HepG2 (cell line): ENCODE measurements at places on chromosomes 6 and 20.

DNA sequence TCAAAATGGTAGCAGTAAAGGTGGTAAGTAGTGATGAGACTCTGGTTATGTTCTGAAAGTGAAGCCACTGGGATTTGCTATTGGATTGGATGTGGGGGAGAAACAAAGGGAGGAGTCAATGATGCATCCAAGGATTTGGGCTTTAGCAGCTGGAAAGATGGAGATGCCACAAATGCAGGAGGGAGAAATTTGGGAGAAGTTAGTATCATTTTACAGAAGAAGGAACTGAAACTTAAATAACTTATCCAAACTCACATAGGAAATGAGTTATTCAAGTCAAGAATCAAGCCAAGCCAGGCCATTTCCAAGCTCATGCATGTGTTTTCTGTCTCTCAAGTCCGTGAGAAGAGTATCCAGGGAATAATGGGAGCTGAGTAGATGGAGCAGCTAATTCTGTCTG lies 155.1 kb upstream of the TNFAIP3 start:
- no peak for DNase-seq

DNA sequence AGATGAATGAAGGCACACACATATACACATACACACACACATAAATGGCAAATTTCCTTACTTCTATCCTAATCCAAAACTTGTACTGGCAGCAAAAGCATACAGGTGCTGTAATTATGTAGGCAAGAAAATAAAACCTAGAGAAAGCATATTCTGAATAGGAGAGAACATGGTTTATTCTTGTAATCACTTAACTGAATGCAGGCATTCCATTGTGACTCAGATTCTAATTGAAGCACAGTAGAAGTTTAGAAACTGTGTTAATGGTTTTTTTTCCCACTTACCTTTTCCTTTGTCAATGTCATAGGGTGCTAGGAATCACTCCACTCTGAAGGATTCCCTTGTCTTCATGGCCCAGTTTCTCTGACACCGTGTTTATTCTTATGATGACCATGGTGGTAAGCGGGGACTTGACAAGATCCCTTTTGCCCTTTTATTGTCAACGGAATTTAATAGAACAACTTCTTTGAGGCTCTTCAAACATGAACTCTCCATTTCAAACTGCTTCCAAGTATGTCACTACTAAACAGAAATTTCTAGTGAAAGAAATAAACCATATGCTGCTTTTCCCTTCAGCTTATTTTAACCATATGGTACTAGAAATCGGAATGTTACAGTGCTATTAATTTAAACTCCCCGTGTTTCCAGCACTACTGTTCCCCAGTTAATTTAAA lies 164.2 kb downstream of the OGFRL1 start:
- DNase-seq = no peak

DNA sequence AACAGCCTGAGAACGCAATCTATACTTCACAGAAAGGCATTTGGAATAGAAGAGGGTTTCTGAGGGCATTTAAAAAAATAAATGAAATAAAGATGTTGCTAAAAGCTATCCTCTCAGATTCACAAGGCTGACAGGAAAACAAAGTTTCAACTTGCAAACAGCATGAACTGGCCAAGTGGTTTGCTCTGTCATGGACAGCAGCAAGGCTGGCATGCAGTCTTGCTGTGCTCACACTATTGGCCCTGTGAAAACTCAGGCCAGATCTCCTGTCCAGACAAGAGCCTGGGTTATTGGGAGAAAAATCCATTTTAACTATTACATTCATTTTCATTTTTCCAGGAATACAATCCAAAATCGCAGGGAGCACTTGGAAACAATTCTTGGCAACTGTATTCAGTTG lies 506.2 kb upstream of the SLC35B3 start:
- DNase-seq = no peak

GRCh38 chr20:35826397-35826998 lies 54.7 kb downstream of the PHF20 start:
- DNase-seq = no peak

DNA sequence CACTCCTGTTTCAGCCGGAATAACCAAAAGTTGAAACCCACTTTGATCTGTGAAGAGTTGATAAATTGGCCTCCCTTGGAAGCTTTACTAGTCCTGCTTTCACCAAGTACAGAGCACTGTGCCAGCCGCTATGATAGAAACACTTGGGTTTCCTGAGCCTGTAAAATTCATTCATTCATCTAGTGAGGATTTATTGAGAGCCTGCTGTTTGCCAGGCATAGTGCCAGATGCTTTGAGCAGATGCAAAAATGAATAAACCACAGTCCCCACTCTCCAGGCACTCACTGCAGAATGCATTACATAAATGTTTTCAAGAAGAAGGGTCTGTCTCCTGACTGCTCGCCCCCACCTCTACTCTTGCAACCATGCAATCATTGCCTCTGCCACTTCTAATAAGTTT lies 25.3 kb upstream of the TMEM217 start:
- DNase-seq = no peak

DNA sequence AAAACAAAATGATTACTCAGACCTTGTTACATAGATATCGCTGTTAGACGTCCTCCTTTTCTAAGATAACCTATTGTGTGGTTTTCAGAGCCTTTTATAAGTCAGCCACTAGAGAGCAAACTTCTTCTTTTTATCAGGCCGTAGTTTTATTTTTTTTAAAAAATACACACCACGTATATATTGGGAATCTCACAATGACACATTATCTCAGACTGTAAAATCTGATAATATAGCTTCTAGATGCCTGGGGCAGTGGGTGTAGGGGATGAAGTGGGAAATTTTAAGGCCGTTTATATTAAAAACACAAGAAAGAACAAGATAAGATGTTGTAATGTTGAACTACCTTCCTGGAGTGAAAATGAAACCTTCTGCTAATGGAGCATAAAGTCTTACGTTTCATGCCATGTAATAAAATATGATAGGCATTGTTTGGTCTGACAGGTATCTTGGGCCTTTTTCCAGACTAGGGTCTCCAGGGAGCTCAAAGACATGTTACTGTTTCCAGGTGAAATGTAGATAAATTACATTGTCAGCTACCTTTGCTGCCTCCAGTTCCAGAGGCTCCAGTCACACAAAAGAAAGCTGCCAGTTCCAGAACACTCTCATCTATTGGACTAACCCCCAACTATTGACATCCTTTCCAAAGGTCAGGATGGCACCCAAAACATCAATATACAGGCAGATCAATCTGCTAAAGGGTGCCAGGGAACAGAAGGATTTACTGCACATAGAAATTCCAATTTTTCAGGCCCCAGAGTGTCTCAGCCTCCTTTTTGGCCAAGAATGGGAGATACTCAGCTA lies 130.2 kb upstream of the AKIRIN2 start:
- no peak for DNase-seq

DNA sequence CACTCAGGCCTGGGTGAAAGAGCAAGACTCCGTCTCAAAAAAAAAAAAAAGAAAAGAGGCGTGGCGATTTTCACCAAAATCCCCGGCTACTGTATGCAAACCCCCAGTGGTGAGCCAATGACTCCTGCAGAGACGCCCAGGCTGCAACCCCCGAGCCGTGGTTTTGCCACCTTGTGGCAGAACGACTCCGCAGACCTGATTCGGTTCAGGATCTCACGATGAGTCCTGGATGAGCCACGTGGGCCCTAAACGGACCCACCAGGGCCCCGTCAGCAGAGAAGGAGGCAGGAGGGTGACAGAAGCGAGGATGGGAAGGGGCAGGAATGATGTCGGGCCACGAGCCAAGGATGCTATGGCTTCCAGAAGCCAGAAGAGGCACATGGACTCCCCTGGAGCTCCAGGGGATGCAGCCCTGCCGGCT lies 42.5 kb downstream of the SLC2A4RG start:
- DNase-seq = peak; percentile 60

GRCh38 chr6:96065213-96065612 lies 49.4 kb downstream of the FUT9 start:
- no peak for DNase-seq

DNA sequence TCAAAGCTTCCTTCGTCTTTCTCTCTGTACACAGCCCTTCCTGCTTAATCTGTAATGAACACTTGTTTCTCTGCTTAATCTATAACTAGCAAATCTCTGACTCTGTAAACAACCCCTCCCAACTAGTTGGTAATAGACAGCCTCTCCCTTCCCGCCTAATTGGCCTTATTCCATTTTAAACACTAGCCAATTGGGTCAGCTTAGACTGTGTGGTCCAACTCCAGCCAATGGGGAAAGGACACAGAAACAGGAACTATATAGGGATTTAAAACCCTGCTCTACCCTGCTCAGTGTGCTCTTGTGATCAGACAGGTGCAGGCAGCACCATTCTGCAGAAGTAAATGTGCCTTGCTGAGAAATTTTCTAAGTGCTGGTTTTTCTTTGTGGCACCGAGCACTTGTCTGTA lies 18.5 kb downstream of the CHD6 start:
- no peak for DNase-seq

DNA sequence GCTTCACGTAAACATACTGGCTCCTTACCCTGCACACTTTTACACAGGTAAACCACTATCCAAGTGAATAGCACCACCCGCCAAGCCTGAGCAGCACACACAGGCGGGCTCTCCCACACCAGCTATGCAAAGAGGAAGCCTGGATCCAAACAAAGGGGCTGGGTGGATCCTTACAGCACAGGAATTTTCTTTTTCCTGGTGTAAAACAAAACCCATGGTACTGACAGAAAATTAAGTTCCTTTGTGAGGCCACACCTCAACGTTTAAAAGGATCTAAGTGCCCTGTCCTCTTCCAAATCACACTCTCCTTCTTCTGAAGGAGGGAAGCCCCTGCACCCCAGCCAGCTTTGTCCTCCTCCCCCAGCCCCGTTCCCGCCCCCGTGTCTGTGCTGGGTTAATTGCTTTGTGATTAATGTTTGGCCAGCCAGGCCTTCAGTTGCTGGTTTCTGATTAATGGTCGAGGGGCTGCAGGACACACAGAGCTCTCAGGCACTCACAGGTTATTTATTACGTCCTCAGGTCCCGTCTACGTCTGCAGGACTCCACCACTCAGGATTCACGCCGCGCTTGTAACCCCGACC lies 6.1 kb downstream of the DACT2 start:
- DNase-seq = peak; percentile 46

DNA sequence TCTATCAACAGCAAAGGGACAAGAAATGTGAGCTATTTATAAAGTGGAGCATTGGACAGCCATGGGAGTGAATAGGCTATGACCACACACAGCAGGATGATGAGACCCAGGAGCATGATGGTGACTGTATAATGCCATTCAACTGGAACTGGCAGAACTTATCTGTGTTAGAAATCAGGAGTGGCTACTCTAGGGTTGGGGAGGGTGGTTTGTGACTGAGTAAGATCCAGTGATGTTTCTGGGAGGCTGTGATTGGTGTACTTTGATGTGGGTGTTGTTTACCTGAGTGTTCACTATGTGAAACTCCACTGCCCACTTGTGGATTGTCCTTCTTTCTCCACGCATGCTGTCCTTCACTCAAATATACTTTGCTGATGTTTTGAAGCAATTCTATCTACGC lies 11.5 kb upstream of the HLA-B start:
- no peak for DNase-seq

- no peak for DNase-seq
Observed at GRCh38 chr6:150029749-150030148, 4.4 kb upstream of the RAET1L start.

GRCh38 chr6:32774426-32774825 lies 11.1 kb upstream of the HLA-DQB2 start:
- DNase-seq = no peak

DNA sequence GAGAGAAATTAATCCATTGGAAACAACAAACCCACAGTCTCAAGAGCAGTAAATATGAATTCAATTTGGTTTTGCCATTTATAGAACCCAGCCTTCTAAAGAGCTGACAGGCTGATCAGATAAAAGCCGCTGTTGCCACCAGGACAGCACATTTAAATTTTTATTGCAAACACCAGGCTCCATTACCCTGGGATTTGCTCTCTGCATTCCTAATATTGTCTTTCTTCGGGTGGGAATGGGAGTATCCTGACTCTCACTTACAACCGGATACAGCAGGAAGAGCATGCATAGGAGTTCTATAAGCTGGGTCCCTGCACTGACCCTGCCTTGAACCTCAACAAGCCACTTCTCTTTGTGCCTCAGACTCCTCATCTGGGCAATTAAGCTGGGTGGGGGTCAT lies 142.9 kb downstream of the LRFN2 start:
- no peak for DNase-seq
